ENCODE measurements at places on chromosomes 13 and 19. TPM values are rescaled to one million over a fixed set of nuclear protein-coding genes. Genes with fewer than 3 reads are reported as not detected.

DNA sequence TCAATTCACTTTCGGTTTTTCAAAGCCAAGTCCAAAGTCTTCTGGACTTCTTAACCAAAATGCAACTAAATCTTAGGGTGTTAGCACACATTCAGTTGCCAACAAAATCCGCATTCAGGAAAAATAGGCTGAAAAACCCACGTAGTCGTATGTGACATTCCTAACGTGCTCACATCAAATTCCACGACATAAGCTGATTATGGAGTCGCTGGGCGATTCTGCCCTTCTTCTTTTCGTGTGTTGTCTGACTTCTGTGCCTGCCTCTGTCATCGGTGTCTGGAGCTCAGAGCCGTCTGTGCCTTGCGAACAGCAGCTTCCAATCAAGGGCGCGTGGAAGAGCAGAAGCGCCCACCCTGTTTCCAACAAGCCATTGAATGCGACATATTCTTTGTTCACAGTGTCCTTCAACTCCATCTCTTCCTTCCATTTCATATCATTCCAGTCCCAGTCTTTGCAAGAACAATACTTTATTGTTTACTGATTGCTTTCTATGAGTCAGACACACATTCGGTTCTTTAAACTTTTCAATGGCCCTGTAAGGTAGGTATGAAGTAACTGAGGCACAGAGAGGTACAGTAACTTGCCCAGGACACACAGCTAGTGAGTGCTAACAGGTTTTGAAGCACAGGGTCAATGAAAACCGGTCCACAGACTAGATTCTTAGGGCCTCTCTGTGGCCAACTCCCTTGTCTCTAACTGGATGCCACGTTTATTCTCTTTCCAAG lies 8.2 kb upstream of the ZNF507 start:
- peaks cover 5% of the 10 kb centered on the region for H3K4me1 ChIP-seq
- no peak for DNase-seq
- H3K27ac ChIP-seq, result no peak overlapping the region
- no peaks in the 10 kb centered on the region for H3K27me3 ChIP-seq
- no peaks in the 10 kb centered on the region for H3K36me3 ChIP-seq

DNA sequence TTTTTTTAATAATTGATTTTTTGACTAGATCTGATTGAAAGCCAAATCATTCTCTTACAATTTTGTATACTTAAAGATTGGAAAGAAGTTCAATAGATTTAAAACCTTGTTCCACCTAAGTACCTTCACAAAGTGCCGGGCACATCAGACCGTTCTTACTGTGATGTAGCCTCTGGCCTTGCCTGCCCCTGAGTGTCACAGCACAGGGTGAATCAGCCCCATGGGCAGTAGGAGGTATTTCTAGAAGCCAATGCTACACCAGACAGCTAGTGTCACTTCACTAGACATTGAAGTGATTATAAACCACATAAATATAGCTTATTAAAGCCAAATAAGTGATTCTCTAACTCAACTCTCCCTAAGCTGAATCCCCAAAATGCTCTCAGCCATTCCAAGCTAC lies 131.3 kb downstream of the LACC1 start:
- no peak overlapping the region for H3K4me3 ChIP-seq
- no peaks in the 10 kb centered on the region for H3K27me3 ChIP-seq
- H3K36me3 ChIP-seq, result no peaks in the 10 kb centered on the region
- no peaks in the 10 kb centered on the region for H3K4me1 ChIP-seq

GRCh38 chr19:56309511-56310185 lies 5.0 kb downstream of the ZSCAN5A start:
- H3K27me3 ChIP-seq, result no peaks in the 10 kb centered on the region
- peaks cover 4% of the 10 kb centered on the region for H3K36me3 ChIP-seq
- H3K4me1 ChIP-seq, result peaks cover 5% of the 10 kb centered on the region
- H3K4me3 ChIP-seq, result no peak overlapping the region
- no peak overlapping the region for H3K27ac ChIP-seq
- no peak for DNase-seq

DNA sequence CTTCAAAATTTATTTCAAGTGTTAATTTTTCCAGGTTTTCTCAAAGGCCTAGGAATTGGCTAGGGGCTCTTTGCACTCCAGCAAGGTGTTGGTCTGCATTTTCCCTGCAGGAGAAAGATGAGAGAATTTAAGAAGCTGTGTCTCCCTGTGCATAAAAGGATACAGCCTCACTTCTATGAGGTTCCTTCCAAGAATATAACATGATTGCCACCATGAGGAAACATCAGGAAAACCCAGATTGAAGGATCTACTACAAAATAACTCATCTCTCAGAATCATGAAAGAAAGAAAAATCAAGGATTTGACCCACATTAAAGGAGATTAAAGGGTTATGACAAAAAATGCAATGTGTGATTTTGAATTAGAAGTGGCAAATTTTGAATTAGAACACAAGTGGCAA lies 69.9 kb downstream of the RUBCNL start:
- H3K4me3 ChIP-seq, result no peak overlapping the region
- no peaks in the 10 kb centered on the region for H3K4me1 ChIP-seq
- no peaks in the 10 kb centered on the region for H3K27me3 ChIP-seq
- no peak overlapping the region for H3K27ac ChIP-seq
- no peaks in the 10 kb centered on the region for H3K36me3 ChIP-seq

DNA sequence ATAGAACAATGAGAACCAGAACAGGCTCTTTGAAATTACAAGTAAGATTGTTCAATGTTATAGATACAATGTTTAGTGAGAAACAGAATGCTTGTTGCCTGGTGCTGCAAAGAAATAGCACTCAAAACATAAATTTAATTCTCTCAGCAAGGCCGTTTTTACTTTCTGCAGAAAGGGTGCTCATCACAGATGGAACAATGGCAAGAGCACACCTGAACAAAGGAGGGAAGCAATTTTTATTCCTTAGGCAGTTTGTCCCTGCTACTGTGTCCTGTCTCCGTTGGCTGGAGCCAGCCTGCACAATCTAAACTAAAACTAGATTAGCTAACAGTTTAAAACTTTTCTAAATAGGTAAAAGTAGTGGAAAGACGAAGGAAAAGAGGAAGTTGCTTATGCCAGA lies 10.4 kb upstream of the ZNF8 start:
- H3K36me3 ChIP-seq, result peaks cover 33% of the 10 kb centered on the region
- no peak for DNase-seq
- no peaks in the 10 kb centered on the region for H3K4me1 ChIP-seq
- no peaks in the 10 kb centered on the region for H3K27me3 ChIP-seq

DNA sequence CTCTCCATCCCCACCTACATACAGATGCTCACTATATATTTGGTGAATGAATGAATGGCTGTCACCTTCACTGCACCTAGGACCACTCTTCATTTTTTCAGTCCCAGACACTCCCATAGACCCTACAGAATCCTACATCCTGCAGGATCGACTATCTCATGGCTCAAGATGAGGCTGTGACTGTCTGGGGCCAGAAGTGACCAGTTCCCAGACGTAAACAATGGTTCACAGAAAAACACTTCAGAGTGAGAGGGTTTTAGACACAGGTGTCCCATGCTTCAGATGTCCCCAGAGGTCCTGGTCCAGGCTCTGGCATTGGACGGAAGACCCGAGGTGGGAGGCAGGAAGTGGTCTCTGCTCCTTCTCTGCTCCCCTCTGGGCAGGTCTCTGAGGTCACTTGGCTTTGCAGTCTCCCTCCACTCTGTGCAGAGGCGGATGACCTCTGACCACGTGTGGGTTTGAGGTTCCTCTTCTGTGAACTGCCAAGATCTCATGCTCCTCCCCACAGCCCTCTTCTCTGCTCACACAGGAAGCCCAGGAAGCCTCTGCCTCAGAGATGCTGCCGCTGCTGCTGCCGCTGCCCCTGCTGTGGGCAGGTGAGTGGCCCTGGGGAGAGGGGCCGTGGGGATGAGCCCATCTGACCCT lies 24.9 kb downstream of the SIGLEC7 start:
- no peak for DNase-seq
- no peaks in the 10 kb centered on the region for H3K27me3 ChIP-seq
- no peak overlapping the region for H3K4me3 ChIP-seq
- no peak overlapping the region for H3K27ac ChIP-seq
- no peaks in the 10 kb centered on the region for H3K36me3 ChIP-seq

DNA sequence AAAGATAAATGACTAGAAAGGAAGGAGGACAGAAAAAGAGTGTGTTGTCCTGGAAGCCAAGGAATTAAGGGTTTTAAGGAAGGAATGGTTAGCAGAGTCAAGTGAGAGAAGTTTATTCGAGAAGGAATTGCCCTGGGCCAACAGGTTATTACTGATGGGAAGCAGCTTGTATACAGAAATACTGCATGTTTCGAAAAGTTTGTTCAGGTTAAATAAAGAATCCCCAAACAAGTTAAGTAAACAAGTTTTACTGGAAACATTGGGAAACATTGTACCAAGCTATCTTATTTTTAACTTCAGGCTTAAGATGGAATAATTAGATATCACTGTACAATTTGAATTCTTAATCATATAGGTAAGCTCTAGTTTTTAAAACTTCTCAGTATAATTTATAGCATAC lies 28.2 kb upstream of the FBXL3 start:
- H3K27ac ChIP-seq, result no peak overlapping the region
- peaks cover 35% of the 10 kb centered on the region for H3K36me3 ChIP-seq
- no peaks in the 10 kb centered on the region for H3K27me3 ChIP-seq
- H3K4me3 ChIP-seq, result no peak overlapping the region
- no peak for DNase-seq

DNA sequence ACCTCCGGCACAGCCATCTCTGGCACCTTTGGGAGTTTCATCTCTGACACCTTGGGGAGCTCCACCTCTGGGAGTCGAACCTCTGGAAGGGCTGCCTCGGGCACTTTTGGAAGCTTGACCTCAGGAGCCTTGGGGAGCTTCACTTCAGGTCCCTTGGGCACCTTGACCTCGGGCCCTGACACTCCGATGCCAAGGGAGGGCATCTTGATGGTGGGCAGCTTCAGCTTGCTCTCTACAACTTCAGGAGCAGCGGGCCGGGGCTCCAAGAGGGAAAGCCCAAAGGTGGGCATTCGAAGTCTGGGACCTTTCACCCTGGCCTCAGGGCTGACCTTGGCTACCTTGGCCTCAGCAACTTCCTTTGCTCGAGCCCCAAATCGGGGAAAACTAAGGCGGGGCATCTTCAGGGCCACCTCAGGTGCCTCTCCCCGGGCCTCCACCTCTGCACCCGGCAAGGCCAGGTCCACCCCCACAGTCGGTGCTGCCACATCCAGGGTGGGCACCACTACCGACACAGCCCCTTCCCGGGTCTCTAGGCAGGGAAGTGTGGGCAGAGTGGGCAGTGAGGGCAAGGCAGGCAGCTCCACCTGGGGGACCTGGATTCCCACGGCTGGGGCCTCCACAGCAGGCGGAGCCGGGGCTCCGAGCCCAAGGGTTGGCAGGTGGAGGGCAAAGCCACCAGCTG lies 7.0 kb upstream of the HIPK4 start:
- H3K36me3 ChIP-seq, result no peaks in the 10 kb centered on the region
- no peaks in the 10 kb centered on the region for H3K27me3 ChIP-seq
- no peak for DNase-seq
- H3K27ac ChIP-seq, result no peak overlapping the region
- no peak overlapping the region for H3K4me3 ChIP-seq

DNA sequence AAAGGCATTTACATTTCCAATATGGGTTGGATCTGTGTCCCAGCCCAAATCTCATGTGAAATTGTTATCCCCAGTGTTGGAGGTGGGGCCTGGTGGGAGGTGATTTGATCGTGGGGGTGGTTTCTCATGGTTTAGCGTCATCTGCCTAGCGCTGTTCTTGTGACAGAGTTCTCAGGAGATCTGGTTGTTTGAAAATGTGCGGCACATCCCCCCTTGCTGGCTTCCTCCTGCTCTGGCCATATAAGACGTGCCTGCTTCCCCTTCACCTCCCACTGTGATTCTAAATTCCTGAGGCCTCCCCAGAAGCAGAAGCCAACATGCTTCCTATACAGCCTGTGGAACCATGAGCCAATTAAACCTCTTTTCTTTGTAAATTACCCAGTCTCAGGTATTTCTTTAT lies 126.2 kb upstream of the FNDC3A start:
- no peak for DNase-seq
- H3K27ac ChIP-seq, result no peak overlapping the region
- no peaks in the 10 kb centered on the region for H3K4me1 ChIP-seq
- no peaks in the 10 kb centered on the region for H3K36me3 ChIP-seq
- H3K27me3 ChIP-seq, result no peaks in the 10 kb centered on the region
- H3K4me3 ChIP-seq, result no peak overlapping the region

GRCh38 chr19:19526581-19527370 lies 1.9 kb upstream of the YJEFN3 start:
- H3K4me1 ChIP-seq, result no peaks in the 10 kb centered on the region
- no peak overlapping the region for H3K27ac ChIP-seq
- H3K27me3 ChIP-seq, result no peaks in the 10 kb centered on the region
- DNase-seq, result no peak
- no peak overlapping the region for H3K4me3 ChIP-seq

- H3K4me1 ChIP-seq, result no peaks in the 10 kb centered on the region
- H3K4me3 ChIP-seq, result no peak overlapping the region
- H3K27me3 ChIP-seq, result peaks cover 4% of the 10 kb centered on the region
These were observed 961 bp upstream of the VSIG10L start for GRCh38 chr19:51342631-51343569.

ADM5 gene
- total RNA-seq, result 4.2 TPM

- H3K4me3 ChIP-seq, result no peak overlapping the region
- no peak overlapping the region for H3K27ac ChIP-seq
- H3K4me1 ChIP-seq, result no peaks in the 10 kb centered on the region
These were observed 9.9 kb upstream of the PLA2G4C start for GRCh38 chr19:48120505-48120904.

GRCh38 chr13:80141123-80141849 lies 199.6 kb downstream of the SPRY2 start:
- peak; percentile 58 for DNase-seq
- H3K27ac ChIP-seq, result peak overlapping the region; percentile 78
- no peak overlapping the region for H3K4me3 ChIP-seq
- peaks cover 14% of the 10 kb centered on the region for H3K4me1 ChIP-seq

DNA sequence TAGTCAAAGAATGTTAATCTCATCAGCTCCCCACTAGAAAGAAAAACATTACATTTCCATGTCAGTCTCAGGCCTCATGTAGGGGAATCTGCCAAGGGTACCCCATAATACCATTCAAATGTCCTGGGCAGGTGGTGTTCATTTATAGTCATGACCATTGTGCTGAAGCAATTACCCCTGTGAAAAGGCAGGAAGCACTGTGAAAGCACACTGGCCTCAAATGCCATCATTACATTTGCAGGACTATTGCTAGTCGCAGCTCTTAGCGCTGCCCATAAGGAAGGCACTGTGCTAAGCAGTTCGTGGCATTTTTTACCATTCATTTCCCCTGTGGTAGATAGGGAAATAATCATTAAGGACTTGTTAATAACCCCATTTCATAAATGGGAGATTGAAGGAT lies 109.0 kb downstream of the LHFPL6 start:
- no peak for DNase-seq
- H3K27me3 ChIP-seq, result no peaks in the 10 kb centered on the region
- H3K27ac ChIP-seq, result no peak overlapping the region
- H3K4me1 ChIP-seq, result no peaks in the 10 kb centered on the region

All from lung (tissue), 17 donors.